ENCODE measurements at places on chromosomes 7 and 10. TPM values are rescaled to one million over a fixed set of nuclear protein-coding genes. Genes with fewer than 3 reads are reported as not detected.

RPEL1 gene
- polyA plus RNA-seq: 0.21 TPM

CALHM2 gene
- polyA plus RNA-seq: 12.9 TPM

NPC1L1 gene
- polyA plus RNA-seq: 4.2 TPM

AEBP1 gene
- polyA plus RNA-seq: 65.2 TPM

PRTFDC1 gene
- polyA plus RNA-seq: 29.7 TPM

ABCB1 gene
- polyA plus RNA-seq: 25.8 TPM

GPR26 gene
- not detected for polyA plus RNA-seq

ZNF680 gene
- 15.5 TPM for polyA plus RNA-seq

SAMD9L gene
- polyA plus RNA-seq: 2.3 TPM

MICALL2 gene
- polyA plus RNA-seq: 13.7 TPM

ACTR3C gene
- 8.7 TPM for polyA plus RNA-seq

Data from renal pelvis (tissue), 12 donors.